Activated gamma-delta T cell (primary cell): ENCODE measurements at places on chromosomes 5 and 9.

- no peak for DNase-seq
Measured at GRCh38 chr5:73981704-73982103, 355.7 kb downstream of the ARHGEF28 start.

DNA sequence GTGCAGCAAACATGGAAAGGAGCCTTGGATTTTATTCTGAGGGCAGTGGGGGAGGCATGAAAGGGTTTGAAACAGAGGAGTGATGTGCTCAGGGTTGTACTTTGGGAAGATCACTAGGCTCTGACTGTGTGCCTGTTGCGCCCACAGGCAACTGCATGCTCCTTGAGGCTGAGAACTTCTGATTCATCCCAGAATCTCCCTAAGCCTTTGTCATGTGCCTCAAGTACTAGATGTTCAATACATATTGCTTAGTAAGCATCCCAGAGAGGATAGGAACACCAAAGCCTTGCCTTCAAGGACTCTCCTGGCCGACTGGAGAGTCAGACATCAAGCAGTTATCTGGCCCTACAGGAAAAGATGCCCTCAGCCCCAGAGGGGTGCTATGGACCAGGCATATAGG is 54.1 kb downstream of the ARHGEF37 start:
- no peak for DNase-seq

GRCh38 chr5:77563475-77563874 is 71.4 kb upstream of the WDR41 start:
- DNase-seq, result no peak

GRCh38 chr5:65072850-65073249 is 304.1 kb downstream of the CWC27 start:
- no peak for DNase-seq

DNA sequence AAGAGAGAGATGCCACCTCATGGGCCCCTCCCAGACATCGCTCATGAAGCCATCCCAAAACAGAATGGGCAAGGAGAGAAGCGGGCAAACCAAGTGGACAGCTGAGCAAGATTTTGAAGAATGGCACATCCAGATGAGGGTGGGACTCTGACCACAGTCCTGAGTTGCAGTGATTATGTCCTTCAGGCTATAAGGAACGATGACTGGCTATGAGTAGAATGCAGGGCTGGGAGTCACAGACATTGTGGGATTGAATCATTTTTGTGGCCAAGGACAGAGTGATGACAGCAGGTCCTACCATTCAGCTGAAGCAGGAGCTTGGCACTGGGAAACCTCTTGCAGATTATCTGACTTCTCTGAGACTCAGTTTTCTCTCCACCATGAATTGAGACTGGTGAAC is 245.7 kb upstream of the SLC30A5 start:
- DNase-seq, result no peak

DNA sequence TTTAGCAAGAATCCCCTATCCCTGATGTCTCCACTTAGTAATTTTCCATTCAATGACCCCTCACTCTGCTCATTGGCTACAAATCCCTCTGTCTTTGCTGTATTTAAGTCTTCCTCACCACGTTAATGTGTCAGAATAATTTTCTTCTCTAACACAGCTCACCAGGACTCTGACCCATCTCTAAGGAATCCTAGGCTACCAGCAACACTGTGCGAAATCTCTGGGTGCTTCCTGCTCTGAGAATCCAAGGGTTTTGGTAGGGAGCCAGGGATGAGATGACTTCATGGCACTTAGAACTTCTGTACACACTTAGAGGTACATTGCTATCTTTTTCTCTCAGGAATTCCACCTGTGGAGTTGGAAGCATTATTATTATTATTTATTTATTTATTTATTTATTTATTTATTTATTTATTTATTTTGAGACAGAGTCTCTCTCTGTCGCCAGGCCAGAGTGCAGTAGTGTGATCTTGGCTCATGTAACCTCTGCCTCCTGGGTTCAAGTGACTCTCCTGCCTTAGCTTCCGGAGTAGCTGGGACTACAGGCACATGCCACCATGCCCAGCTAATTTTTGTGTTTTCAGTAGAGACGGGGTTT is 53.5 kb downstream of the FOXI1 start:
- no peak for DNase-seq

- DNase-seq, result no peak
Measured at GRCh38 chr9:125409217-125409636, 147.6 kb downstream of the GAPVD1 start.

DNA sequence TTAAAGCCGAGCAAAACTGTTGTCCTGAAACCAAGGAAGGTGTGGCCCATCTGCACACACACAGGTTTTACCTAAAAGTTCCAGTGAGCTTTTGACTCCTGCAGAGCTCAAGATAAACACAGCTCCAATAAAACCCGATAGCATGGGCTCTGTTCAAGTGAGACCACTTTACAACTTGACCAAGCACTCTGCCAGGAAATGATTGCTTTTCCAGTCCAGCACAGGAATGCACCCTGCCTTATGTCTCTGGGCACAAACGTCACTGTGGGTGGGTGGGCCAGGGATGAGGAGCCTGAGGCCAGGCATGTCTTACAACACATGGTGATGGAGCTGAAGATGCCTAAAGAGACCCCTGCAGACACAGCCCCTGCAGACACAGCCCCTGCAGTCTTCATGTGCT is 115.3 kb downstream of the ROR2 start:
- no peak for DNase-seq

DNA sequence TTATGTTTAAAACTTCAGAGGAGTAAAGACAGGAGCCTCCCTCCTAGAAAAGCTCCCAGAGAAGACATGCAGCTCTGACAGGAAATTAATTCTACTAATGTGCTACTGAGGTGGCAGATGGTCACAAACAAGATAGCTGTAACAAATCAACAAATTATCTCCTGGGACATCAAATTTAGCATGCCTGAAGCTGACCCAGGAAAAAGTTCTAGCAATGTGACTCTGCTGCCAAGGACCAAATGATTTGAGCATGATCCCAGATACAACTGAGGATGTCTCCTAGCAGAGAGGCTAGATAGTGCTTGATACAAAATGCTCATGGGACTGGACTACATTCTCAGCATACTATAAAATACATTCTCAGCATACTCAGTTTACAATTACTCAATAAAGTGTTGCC is 413.5 kb upstream of the SMC2 start:
- no peak for DNase-seq

DNA sequence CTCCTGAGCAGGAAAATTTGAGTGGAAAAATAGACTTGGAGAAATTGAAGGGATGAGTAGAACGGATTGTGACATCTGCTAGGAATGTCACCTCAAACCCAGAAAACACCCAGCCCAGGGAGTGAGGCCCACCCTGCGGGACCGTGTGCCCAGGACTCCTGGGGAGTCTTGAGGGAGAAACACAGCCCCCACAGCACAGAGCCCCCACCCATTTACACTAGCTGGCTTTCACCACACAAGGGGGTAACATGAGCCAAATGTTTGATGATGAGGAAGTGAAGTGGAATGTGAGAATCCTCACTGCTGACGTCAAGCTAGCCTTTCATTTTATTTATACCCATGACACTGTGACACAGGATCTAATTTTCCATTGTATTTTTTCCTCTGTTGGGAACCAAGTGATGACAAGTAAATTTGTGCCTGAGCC is 42.8 kb upstream of the PDE8B start:
- no peak for DNase-seq

DNA sequence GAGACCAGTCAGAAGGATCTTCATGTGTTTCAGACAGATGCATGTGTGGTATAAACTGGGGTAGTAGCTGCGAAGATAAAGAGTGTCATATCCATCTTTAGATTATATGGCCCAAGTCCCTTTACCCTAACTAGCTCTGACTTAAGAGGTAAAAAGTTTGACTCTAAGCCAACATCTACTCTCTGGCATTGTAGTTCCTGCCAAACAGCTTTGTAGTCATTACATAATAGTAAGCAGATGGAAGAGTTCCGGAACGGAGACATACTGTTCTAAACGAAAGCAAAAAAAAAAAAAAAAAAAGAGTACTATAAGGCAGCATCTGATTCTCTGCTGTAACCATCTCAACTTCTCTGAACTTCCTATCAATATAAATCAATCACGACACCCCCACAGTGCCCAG is 48.8 kb downstream of the CEMIP2 start:
- DNase-seq, result no peak

DNA sequence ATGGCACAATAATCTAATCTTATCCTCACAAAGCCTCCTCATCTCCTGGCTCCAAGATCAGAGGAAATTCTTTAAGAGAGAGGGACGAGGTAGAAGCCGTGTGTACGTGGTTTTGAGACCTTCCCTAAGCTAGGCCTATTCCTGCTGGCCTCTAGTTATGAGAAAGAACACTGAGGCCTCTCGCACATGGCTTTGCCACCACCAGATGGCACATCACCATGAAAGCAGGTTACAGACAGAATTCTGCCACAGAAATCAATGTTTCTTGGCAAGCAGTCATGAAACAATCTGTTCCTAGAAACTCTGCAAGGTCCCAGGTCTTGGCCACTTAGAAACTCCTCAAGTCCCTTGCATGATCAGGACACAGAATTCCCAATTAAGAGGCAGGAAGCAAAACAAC is 268.2 kb upstream of the TAS2R1 start:
- no peak for DNase-seq

DNA sequence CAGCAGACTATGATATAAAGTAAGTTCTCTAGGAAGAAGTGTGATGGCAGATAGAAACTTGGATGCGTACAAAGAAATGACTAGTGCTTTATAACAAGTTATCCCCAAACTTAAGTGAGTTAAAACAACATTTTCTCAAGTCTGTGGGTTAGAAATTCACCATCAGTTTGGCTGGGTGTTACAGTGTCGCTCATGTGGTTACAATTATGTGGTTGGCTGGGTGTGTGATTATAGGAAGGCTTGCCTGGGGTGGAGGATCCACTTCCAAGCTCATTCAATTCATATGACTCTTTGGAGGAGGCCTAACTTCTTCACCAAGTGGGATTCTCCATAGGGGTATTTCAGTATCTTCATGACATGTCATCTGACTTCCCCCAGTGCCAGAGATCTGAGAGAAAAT is 10.3 kb upstream of the C9orf40 start:
- no peak for DNase-seq

DNA sequence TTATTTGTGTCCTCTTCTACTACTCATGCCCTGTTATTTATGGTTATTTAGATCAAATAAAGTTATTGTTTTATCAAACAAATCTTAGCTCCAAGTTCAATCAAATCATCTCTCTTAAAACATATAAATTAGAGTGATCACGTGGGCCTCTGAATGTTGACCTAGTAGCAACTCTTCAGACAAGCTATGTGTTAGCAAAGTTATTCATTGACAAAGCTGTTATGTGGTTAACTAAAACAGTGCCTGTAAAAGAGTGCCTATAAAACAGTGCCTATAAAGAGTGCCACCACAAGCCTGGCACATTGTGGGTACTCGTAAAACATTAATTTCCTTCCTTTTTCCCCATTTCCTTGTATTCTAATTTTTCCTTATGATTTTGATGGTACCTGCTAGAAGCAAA is 421.9 kb downstream of the HCN1 start:
- no peak for DNase-seq

DNA sequence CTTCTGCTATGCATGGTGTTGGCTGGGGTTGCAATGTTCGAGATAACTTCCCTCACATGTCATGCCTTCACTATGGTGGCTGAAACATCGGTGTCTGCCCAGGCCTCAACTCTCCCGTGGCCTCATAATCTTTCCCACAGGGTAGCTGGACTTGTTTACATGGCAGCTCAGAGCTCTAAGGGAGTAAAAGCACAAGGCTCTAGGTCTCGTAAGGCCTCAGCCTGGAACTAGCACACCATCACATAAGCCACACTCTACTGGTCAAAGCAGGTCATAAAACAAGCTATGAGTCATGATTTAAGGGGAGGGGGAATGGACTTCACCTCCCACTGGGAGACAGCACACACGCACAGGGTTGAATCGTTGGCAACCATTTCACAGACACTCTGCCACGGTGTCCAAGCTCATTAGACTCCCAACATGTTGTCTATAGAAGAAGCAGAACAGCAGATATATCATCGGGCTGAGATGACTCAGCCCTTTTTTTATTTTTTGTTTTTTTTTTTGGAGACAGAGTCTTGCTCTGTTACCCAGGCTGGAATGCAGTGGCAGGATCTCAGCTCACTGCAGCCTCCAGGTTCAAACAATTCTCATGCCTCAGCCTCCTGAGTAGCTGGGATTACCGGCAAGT is 66.8 kb upstream of the IL17B start:
- DNase-seq, result no peak

GRCh38 chr9:31032206-31032605 is 1352.2 kb upstream of the ACO1 start:
- DNase-seq, result no peak

DNA sequence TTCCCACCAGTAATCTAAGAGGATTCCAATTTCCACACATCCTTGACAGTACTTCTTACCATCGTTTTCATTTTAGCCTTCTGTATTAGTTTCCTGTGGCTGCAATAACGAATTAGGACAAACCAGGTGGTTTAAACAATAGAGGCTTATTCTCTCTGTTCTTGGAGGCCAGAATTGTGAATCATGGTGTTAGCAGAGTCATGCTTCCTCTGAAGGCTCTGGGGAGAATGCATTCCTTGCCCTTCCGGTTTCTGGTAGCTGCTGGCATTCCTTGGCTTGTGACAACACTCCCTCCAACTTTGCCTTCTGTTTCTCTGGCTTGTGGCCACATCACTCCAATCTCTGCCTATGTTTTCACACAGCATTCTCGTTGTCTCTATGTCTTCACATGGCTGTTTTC is 23.5 kb downstream of the RIGI start:
- DNase-seq, result no peak

DNA sequence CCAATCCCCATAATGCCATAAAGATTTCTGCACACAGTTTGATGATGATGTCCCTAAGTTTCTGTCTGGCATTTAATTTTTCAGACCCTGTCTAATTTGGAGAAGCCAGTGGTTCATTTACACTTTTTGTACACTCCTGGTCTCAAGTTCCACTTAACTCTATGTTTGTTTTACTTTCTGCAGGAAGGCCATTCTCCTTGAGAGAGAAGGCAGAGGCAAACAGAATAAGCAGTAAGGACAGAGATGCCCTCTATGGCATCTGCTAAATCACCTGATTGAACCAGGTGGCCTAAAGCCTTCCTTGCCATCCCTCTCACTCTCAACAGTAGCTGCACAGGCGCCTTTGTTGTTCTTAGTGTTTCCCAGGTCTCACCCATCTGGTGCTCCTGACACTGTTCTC is 86.1 kb upstream of the LRRTM2 start:
- DNase-seq, result no peak

DNA sequence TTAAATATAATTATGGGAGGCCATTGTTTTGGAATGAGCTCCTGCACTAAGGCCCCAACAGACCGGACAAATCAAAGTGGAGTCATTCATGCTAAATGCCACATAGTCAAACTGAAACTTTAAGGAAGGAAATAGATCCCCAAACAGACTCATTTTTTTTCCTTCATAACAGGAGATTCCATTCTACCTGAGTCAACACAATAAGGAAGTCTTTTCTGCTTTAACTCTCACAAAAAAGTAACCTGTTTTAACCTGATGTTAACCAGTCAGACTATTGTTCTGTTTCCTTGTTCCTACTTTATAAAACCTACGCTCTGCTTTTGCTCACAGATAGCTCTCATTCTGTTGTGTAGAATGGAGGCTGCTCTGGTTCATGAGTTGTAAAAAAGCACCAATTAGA is 234.9 kb downstream of the YTHDC2 start:
- DNase-seq, result no peak

- DNase-seq, result no peak
Measured at GRCh38 chr5:54173251-54173650, 137.1 kb downstream of the ARL15 start.
